ENCODE measurements at places on chromosomes 13 and 19.

DNA sequence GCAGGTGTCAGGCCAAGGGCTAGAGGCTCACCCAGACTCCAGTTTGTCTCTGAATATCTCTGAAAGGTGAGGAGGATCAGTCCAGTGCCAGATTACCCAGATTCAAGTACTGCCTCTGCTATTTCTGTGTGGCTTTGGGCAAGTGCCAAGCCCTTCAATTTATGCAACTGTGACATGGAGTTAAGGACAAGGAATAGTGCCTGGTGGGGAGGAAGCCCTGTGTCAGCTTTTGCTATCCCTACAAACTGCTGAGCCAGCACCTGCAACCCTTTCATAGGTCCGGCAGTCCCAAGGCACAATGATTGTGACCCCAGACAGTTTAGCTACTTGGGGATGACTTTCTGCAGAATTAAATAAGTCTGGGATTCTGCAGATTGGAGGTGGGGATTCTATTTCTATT is 123.0 kb downstream of the KL start:
- no peak for DNase-seq

DNA sequence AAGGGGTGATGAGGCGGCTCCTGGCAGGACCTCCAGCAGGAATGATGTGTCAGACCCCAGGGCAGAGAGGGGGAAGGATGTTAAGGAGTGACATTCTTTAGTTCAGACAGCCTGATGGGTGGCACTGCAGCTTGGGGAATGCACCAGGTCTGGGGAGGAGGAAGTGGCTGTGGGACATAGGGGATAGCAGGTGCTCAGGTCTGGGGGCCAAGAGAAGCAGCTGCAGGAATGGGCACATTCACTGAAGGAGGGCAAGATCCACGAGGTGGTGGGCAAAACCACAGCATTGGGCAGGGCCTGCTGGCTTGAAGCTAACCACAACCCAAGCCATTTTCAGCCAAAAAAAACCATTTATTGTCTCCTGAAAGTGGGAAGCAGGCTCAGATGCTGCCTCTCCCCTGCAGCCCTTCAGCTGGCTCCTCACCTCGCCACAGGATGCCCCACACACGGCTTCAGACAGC is 26.5 kb downstream of the COMP start:
- DNase-seq: no peak

DNA sequence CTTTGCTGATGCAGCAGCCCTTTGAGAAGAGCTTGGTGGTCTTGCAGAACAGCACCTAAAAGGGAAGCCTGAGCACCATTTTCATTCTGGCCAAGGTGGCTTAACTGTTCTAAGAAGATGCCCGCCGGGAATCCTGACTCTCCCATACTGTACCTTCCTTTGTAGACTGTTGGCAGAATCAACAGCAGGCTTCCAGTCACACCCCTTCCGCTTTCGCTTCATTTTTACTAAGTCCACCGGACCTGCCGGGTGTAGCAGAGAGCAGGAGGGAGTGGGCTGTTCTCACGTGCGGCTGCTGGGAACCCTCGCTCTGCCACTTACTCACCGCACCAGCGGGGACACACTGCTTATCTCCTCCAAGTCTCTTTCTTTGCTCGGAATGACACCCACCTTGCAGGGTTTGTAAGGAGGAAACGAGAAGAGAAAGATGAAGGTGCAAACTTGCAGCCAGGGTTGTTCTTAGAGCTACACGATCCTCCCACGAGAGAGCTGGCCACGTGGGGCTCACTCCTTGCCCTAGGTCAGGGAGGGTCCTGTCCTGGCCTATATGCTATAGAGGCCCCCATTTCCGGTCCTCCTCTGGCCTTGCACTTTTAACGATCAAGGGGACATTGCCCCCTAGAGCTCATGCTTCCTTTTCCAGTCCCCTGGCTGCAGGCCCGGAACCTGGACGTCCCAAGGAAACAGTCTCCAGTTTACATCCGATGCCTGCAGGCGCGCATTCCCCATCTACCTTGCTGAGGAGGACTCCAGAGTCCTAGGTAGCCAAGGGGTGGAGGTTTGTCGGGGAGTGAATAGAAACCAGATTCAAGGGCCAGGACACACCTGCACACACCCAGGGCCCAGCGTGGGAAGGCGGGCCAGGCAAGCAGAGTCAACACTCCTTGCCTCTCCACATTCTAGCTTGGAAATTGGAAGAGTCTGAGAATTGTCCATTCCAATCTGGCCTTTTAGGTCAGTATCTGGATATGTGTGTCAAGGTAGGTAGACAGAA is 453.6 kb downstream of the IRS2 start:
- no peak for DNase-seq

GRCh38 chr13:93867481-93867880 is 612.0 kb downstream of the DCT start:
- DNase-seq: no peak

GRCh38 chr13:42991898-42992763 is at the start of gene EPSTI1:
TSS of gene EPSTI1 (minus strand) at chr13:42992241. CDS start at chr13:42992165, 76 bp downstream.
- DNase-seq: no peak

GRCh38 chr13:31920727-31921100 is 110.9 kb upstream of the FRY start:
- no peak for DNase-seq

DNA sequence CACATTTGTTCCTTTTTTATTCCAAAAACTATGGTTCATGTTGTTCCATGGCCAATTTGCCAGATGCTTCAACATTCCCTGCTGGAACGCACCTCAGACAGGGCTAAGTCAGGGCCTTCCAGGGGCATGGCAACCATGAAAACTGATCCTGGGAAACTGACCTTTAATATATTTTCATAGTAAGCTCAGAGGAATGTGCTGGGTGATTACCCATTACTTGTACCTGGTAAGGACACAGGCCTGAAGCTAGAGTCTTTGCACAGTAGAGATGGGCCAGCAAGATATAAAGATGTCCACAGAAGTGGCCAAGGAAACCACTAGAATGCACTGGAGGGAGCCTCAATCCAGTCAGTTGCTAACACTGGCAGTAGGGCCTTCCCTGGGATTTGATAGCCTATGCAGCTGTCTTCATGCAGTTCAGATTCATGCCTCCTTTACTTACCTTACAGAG is 353.1 kb downstream of the ENOX1 start:
- no peak for DNase-seq

DNA sequence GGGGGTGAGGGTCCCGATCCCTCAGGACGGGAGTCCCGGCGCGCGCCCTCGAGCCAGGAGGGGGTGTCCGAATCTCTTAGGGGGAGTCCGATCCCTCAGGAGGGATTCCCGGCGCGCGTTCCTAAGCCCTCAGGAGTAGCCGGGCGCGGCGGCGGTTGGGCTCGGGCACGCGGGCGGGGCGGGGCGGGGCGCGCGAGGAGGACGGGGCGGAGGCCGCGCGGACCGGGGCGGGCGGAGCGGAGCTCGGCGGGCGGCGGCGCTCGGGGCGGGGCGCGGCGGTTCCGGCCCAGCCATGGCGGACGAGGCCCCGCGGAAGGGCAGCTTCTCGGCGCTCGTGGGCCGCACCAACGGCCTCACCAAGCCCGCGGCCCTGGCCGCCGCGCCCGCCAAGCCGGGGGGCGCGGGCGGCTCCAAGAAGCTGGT is at the start of gene CUL4A:
Gene CUL4A, plus strand, starts transcription at position 278 of the 423 bp plus-strand sequence. Its CDS starts 15 bp downstream, at position 293.
- DNase-seq: peak; percentile 66

GRCh38 chr13:21458451-21458812 is 671 bp downstream of the ZDHHC20 start:
- peak; percentile 60 for DNase-seq
